ENCODE measurements at places on chromosomes 1 and 21.

- DNase-seq, result no peak
These were observed 5.8 kb downstream of the DRAXIN start for GRCh38 chr1:11697188-11697892.

- no peak for DNase-seq
These were observed 1.8 kb downstream of the LYPD8 start for GRCh38 chr1:248753708-248754280.

DNA sequence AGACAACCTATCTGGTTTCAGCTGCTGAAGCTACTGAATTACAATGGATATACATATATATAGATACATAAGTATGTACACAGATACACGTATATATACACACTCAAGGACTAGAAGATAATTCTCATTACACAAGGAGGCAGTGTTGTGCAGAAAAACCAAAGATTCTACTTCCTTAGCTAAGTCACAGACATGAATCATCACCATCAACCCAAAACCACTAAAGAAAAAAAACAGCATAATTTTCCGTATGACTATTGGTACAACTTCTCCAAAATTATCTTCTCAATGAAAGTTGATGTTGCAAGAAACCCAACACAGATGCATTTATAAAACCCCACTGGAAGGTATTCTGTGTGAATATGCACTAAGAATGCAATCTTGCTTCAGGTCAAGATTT, 36.8 kb upstream of the RPF1 start:
- DNase-seq, result peak; percentile 39

- no peak for DNase-seq
These were observed 68.7 kb downstream of the CASZ1 start for GRCh38 chr1:10727751-10728232.

GRCh38 chr1:157849229-157849875, 7.7 kb upstream of the CD5L start:
- no peak for DNase-seq

DNA sequence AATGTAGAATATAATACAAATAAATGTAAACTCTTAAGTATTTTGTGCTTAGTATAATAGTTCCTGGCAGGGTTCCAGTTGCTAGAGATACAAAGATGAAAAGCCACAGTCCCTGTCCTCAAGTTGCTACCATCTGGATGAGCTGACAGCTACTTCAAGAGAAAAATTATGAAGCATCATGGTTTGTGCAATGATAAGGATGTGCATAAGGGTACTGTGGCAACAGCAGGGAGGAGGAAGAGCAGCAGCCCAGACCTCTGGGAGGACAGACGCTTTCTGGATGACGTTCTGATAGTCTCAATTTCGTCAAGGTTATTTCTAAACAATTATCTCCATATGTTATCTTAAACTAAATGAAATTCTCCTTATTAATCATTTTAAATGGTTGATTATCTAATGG, 198.9 kb downstream of the NTNG1 start:
- no peak for DNase-seq

DNA sequence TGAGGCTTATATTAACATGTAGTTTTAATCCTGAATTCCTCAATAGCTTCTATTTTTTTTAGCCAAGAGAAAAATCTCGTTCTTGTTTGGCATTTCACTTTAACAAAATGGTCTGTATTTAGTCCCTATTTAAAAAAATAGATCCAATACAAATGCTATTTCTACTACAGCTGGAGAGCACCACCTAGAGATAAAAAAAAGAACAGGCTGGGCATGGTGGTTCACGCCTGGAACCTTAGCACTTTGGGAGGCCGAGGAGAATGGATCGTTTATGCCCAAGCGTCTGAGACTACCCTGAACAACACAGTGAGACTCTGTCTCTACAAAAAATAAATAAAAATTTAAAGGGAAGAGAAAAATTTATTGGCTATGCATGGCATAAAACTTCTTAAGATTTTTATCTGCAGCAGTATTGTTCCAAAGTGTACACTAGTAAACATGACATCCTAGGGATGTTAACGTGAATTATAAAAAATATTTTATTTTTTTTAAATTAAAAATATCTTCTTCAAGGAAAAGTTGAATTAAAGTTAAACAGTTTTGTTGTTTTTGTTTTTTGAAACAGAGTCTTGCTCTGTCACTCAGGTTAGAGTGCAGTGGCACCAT, 4.4 kb downstream of the ST7L start:
- DNase-seq, result no peak
